ENCODE measurements at places on chromosomes 3 and 15.
A peak's percentile ranks its signal among the peaks of the same experiment; 100 is the strongest.

- peak; percentile 78 for DNase-seq
Observed at GRCh38 chr3:190321789-190322603, at the start of gene CLDN1. Gene CLDN1 (minus strand): TSS chr3:190322446. CDS start chr3:190322206, 240 bp downstream.

DNA sequence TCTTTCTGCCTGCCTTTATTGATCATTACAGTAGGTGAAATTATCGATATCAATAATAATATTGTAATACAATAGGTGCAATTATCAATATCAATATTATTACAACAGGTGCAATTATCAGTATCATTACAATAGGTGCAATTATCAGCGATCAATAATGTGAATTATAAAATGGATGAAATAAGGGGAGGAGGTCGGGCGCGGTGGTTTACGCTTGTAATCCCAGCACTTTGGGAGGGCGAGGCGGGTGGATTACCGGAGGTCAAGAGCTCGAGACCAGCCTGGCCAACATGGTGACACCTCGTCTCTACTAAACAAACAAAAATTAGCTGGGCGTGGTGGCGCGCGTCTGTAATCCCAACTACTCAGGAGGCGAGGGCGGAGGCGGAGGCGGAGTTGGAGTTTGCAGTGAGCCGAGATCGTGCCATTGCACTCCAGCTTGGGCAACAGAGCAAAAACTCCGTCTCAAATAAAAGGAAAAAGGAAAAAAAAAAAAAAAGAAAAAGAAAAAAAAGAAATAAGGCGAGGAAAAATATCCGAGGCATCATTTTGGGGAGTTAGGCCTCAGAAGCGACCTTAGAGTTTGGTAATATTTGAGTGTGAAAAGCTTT lies 611 bp upstream of the BNIP2 start:
- DNase-seq: peak; percentile 26

DNA sequence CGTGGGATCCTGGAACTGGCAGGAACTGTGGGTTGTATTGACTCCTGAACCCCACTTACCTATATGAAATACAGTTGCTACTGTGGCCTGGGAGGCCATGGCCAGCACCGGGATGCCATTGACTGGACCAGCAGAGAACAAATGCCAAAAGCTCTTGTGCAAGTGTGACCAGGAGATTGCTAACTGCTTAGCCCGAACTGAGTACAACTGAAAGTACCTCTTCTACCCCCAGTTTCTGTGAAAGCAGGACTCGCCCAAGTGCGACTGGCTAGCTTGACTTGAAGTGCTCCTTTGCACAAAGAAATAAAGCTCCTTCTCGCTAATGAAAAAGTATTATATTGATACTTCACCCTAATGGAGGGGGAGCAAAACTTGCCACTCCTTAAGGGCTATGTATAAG lies 101.3 kb upstream of the ATP11B start:
- DNase-seq: no peak

- no peak for DNase-seq
Observed at GRCh38 chr3:98702166-98702565, 61.0 kb upstream of the ST3GAL6 start.

DNA sequence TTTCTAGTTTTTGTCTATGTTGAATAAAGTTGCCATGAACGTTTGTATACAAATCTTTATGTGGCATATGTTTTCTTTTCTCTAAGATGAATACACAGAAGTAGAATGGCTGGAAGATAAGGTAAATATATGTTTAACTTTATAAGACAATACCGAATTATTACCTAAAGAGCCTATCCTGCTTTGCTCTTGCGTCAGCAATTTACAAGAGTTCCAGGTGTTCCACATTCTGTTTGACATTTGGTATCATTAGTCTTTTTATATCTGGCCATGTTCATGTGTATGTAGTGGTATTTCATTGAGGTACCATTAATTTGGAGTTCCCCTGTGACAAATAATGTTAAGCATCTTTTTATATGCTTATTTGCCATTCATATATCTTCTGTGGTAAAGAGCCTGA lies 74.1 kb upstream of the TRIM42 start:
- DNase-seq: no peak
